ENCODE measurements at places on chromosomes 1 and 21.

- DNase-seq: no peak
Observed at GRCh38 chr1:3895951-3896325, 4.1 kb downstream of the C1orf174 start.

DNA sequence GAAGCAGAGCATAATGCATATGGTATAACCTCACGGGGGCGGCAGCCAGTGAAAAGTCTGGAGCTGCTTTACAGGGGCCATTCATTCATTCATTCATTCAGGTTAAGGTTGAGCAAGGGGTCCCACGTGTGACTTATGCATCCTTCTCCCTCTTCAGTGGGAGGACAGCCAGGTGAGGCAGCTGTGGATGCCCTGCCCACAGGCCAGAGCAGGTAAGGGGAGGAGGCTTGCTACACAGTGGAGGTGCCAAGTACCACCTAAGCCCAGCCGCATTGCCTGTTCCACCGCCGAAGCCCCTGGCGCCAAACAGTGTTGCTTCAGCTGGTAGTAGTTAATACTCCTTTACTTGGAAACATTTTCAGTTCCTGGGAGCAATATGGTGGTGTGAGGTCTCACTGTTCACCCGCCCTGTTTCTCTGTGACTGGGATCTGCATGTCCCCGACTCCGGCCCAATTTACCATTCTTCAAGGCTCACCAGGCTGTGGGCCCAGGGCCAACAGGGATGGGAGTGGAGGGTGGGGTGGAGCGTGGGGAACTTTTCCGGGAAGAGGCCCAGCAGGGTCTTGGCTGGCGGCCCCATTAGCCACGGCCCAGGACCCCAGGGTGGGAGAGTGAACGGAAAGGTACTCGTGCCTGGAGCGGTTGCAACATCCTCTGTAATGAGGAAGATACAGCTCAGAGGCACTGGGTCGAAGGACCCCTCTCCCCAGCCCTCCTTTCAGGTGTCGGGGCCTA is 722 bp upstream of the PODN start:
- no peak for DNase-seq

DNA sequence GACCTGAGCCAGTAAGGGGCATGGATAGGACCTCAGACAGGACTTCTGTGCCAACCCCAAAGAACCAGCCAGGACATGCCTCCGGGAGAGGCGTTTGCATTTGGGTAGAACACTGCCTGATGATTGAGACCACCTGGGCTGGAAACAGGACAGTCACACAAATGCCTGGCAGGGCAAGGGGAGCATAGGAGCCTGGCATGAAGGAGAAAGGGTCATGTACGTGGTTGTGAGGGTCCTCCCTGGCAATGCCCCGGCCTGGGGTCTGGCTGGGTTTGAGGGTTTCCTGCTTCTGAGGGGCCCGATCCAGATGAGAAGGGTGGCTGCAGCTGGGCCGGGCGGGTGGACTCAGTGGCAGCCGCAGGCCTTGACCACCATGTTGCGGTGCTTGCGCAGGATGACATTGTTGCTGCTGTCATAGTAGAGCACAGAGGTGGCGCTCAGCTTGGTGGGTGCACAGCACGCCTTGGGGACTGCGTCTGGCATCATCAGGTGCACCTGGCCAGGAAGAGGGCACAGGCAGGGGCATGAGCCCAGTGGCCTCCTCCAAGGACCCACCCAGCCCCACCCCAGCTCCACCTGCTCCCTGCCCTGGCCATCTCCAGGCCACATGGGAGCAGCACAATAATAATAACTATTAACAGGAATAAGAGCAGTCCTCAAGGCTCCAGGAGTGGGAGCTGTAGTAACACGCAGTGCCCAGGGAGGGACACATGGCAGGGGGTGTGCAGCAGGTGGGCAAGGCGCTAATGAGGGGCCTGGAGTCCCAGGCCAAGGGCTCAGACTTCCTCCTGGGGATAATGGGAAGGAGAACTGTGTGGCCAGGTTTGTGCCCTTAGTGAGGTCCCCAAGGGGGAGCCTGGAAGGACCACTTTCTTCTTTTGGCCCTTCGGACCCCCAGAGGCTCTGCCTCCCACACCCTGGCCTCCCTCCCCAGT is 10.8 kb downstream of the OXCT2 start:
- no peak for DNase-seq

DNA sequence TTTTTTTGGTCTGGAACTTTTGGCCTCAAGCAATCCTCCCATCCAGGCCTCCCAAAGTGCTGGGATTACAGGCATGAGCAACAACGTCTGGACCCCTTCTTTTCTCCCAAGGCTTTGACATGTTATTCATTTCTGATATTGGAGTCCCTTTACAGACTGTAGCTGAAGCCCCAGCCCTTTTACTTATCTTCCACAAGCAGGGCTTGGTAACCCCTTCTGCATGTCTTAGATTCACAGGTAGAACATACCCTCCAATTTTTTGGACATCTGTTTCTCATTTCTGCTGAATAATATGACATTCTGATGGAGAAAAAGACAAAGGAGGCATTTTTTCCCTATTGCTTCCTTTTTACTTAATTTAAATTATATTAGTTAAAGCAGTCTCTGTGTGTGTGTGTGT is 39.2 kb upstream of the RGS21 start:
- no peak for DNase-seq

GRCh38 chr1:68293609-68294366 is 61.5 kb upstream of the WLS start:
- DNase-seq: no peak

DNA sequence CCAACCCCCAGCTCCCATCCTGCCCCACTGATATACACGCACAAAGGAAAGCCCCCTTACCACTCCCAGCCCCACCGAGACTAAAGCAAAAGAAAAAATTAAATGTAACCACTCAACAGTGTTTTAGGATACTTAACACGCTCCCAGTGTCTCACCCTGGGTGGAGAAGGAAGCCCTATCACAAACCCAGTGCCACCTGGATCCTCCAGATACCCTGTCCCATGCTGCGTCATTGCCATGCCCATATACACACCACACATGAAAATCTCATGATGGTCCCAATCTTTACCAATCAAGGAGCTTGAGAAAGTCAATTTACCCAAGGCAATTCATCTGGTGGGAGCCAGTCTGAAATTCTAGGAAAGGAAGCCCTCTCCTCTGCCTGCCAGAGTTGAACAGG is 11.2 kb downstream of the KIAA1614 start:
- no peak for DNase-seq

DNA sequence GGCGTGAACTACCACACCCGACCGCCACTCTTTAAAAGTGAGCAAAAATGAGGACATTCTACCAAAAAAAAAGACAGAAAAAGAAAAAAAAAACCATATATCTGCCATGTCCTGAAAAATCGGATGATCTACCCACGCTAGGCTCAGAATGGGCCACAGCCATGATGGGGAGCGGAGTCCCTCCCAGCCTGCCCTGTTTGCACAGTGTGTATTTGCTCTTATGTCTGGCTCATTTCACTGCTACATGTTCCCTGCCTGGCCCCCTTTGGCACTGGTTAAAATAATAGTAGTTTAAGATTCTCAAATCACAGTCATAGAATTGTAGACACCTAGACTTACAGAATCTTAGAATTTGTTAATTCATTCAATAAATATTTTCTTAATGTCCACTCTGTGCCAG is 121.9 kb downstream of the PTPRU start:
- DNase-seq: no peak

All from CD4-positive, alpha-beta T cell treated with Interferon alpha-2 for 1 hour (primary cell).